Peyer's patch (tissue), 4 donors: ENCODE measurements at places on chromosomes 11 and 22. TPM values are rescaled to one million over a fixed set of nuclear protein-coding genes. Genes with fewer than 3 reads are reported as not detected.

Gene ANKK1
- total RNA-seq: 3.3 TPM

DNA sequence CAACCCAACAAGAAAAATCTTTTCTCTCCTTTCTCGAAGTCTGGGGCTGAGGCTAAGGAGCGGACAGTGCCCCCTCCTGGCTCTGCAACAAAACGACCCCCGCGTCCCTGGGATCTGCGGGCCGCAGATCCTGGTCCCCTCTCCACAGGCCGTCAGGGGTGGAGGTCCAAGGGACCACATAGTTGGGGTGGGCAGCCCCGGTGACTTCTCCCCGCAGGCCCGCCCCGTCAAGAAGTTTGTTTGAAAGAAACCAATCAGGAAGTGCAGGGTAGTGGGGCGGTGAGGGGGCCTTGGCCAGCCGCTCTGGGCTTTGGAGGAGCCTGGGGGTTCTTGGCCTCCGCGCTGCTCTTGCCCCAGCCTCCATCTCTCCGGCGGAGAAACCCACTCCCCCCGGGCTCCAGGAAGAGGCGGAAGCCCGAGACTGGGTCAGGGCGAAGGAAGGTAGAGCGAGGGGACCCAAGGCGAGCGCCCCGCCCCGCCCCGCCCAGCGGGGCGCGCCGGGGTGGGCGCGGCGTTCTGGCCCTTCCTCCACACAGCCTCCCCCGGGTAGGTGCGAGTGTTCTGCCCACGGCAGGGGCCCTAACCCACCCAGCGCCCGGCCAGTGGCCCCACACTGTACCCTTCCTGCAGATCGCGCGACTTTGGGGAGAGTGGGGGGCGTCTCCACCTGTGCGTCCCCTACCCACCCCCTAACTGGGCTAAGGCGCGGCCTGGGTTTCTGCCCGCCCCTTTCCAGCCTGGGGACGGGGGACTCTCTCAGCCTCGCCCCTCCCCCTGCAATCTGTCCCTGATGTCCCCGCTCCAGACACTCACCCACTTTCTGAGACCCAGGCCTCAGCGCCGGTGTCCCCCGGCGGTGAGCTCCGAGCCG lies 1.3 kb downstream of the TP53I11 start:
- peak; percentile 75 for DNase-seq

GRCh38 chr11:19445771-19446170 lies 205.0 kb upstream of the E2F8 start:
- DNase-seq: no peak

Gene ISX
- total RNA-seq: 146 TPM

Gene OR8G1
- not detected for total RNA-seq

DNA sequence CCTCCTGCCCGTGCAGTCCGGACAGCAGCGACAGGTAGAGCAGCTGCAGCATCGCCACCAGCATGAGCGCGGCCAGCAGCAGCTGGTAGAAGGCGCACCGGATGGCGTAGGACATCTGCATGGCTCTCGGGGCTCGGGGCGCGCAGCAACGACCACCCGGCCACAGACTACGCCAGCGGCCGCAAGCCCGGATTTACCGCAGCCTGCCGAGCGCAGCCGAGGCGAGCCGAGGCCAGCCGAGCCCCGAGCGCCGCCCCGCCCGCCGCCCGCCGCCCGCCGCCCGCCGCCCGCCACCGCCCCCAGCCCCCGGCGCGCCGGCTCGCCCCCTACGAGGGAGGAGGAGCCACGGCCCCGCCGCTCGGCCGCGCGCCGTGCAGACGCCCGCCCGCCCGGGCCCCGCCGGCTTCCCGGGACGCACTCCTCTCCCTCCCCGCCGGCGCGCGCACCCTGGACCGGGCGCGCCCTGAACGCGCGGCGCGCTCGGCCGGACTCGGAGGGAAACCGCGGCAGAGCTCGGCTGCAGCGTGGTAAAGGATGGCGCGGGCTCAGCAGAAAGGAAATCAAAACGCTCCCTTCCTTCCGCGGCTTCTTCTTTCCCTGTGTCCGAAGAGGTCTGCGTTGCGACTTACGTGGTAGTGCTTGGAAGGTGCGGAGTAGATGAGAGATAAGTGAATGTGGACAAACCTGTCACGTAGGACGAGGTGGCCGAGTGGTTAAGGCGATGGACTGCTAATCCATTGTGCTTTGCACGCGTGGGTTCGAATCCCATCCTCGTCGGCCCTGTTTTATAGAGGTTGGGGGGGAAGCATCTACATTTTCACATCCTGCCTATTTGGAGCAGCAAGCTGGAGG lies at the start of gene B4GAT1:
Gene B4GAT1, minus strand, starts transcription at position 205 of the 852 bp plus-strand sequence. Its CDS starts 84 bp downstream, at position 121.
- peak; percentile 88 for DNase-seq

DNA sequence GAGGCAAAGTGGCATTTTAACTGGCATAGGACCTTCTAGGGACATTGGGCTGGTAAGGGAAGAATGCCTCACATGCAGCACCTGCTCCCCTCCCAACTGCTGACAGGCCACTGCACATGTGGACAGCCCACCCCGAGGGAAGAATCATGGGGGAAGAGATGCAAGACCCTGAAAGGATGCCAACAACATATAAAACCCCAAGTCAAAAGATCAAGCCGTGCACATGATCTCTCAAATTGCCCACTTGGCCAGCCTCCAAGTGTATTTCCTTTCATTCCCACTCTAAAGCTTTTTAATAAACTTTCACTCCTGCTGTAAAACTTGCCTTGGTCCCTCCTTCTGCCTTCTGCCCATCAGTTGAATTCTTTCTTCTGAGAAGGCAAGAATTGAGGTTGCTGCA lies 947.8 kb upstream of the CCDC90B start:
- DNase-seq: no peak

- DNase-seq: no peak
These were observed 18.0 kb upstream of the TMEM135 start for GRCh38 chr11:87019613-87020271.

Gene TTLL1
- total RNA-seq: 5.0 TPM

DNA sequence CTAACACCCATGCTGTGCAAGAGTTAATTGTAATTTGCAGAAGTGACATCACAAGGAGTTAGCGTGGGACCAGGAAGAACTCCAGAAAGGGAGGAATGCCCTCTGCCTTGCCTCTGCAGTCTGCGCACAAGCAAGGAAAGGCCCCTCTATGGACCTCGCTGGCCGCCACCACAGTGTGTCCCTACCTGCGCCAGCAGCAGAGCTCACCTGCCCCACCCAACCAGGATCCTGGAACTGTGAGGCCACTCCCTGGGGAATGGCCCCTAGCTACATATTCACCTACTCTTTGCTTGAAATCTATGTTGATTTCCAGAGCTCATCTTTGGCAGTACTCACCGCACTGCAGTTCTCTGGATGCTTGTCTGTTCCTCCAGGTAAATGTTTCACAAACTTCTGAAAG lies 72.0 kb upstream of the MTNR1B start:
- no peak for DNase-seq

Gene ANGPTL5
- total RNA-seq: not detected

DNA sequence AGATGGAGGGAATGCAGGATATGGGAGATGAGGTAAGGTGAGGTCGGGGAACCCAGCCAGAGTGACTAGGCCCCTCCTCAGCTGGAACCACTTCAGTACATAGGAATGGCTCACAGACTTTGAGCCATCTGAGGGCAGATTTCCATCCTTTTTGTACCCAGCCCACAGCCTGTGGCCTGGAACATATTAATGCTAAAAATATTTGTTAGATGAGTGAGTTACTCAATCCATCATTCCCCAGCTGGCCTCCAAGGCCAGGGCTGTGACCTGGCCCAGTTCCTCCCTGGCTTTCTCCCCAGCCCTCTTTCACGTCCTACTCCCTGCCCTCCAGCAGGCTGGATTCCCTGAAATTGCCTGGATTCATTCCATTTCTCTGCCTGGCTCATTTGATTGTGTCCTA lies 57.2 kb upstream of the PRDM11 start:
- no peak for DNase-seq

Gene ACTN3
- not detected for total RNA-seq

Gene C11orf91
- not detected for total RNA-seq

Gene POU2AF1
- total RNA-seq: 5.8 TPM

GRCh38 chr22:17199003-17199731 lies 20.1 kb downstream of the ADA2 start:
- no peak for DNase-seq

Gene OR6T1
- not detected for total RNA-seq

Gene TP53I11
- total RNA-seq: 76.7 TPM

GRCh38 chr11:60367009-60367408 lies 11.3 kb upstream of the MS4A7 start:
- DNase-seq: no peak

DNA sequence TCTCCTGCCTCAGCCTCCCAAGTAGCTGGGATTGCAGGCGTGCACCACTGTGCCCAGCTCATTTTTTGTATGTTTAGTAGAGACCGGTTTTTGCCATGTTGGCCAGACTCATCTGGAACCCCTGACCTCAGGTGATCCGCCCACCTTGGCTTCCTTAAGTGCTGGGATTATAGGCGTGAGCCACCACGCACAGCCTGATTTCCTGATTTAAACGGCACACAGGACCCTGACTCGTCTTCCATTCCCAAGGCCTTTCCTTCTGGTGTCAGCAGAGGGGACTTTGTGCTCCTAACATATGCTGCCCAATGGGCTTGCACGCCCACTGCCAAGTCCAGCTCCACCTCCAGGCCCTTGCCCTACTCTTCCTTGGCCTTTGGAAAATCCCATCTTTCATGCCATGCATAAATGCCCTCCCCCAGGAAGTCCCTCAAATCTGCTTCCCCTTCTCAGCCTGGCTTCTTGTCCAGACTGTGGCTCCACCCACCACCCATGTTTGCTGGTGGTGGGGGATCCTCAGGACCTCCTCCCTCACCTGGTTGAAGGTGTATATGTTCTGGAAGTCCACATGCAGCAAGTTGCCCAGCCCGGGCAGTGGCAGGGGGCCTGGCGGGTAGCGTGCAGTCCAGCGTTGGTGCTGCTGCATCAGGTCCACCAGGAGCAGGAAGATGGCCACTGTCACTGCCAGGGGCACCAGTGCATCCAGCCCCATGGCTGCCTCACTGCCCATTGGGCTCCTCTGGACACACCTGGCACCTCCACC lies 23.9 kb upstream of the CYP2D6 start:
- no peak for DNase-seq

DNA sequence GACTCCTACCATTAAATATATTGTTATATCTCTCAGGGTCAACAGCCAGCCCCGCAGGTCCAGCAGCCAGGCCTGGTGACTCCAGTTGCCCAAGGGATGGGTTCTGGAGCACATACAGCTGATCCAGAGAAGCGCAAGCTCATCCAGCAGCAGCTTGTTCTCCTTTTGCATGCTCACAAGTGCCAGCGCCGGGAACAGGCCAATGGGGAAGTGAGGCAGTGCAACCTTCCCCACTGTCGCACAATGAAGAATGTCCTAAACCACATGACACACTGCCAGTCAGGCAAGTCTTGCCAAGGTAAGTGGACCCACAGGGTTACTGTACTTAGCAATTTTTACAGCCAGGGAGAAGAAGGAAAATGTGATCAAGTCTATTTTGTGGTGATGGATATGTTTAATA lies 35.1 kb downstream of the EP300 start:
- DNase-seq: no peak

GRCh38 chr22:21834869-21835268 lies 32.6 kb downstream of the MAPK1 start:
- DNase-seq: peak; percentile 65

Gene OR8D4
- not detected for total RNA-seq

- DNase-seq: no peak
These were observed 11.1 kb downstream of the MRPL17 start for GRCh38 chr11:6671991-6672390.

- DNase-seq: no peak
These were observed 15.1 kb downstream of the STX3 start for GRCh38 chr11:59770319-59770718.

DNA sequence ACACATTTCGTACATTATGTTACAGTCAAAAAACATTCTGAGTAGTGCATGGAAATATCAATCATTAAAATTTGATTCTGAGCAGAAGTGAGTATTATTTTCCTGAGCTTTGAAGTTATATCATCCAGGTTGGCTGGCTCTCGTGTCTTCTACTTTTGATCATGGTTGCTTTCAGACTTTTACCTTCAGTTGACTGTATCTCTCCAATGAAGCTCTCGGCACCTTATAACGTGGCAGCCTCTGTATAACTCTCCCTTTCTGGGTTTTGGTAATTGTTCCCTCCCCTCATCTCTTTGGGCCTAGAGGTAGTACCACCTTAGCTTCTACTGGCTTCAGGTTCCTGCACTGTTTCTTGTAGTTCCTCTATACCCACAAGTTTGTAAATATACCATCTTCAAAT lies 12.2 kb downstream of the SFI1 start:
- DNase-seq: no peak

DNA sequence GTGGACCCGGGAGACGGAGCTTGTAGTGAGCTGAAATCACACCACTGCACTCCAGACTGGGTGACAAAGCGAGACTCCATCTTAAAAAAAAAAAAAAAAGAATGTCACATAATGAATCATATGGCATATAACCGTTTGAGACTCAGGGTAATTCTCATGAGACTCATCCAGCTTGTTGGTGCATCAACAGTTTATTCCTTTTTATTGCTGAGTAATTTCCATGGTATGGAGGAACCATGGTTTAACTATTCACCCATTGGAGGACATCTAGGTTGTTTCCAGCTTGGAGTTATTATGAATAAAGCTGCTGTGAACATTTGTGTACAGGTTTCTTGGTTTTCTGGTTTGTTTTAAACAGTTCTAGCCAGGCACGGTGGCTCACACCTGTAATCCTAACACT lies 25.3 kb downstream of the PPARA start:
- DNase-seq: no peak

DNA sequence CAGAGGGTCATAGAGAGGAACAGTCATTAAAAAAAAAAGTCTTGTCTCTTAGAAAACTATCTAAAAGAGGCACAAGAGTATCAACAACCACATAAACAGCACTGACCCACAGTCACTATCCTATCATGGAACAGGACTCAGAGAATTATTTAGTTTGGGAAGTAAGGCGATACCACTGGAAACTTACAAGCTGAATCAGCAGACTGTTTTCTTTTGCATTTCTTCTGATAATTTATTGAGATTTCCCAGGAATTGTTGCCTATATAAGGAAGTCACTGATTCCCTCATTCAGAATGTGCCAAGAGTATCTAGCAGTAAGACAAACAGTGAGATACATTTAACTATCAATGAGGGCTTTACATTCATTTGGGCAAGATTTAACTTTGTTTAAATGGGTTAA lies 304.1 kb downstream of the GUCY1A2 start:
- DNase-seq: no peak

GRCh38 chr11:125180413-125181305 lies 16.1 kb downstream of the PKNOX2 start:
- DNase-seq: peak; percentile 5

- no peak for DNase-seq
These were observed 77.2 kb upstream of the UBASH3B start for GRCh38 chr11:122578171-122578825.

Gene PATE4
- not detected for total RNA-seq

DNA sequence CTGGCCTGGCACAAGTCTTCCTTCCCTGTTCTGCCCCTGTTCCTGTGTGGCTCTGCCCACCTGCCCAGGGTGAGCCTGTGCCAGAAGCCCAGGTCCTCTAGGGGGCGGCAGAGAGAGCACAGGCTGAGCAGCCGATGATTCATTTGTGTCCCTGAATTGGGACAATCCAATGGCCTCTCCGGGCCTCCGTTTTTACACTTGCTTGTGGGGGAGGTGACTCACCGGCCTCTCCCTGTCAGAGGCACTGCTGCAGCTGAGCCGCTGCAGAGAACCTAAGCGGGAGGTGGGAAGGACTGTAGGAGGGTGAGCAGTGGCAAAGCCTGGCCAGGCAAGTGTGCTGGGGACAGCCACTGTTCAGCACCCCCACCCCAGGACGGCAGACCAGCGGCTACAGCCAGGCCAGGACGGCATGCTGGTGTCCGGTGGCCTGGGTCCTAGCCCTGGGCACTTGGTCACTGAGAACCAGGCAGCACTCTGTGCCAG lies 65.2 kb upstream of the LMO1 start:
- peak; percentile 88 for DNase-seq
